Stimulated activated memory B cell treated with anti-CD40 and anti-IgM and Interleukin-4, amounts not matched to agents 10 μg/mL and 1 μg/mL and 100 μg/mL, for 72 hours (primary cell): ENCODE measurements at places on chromosomes 4 and X.

DNA sequence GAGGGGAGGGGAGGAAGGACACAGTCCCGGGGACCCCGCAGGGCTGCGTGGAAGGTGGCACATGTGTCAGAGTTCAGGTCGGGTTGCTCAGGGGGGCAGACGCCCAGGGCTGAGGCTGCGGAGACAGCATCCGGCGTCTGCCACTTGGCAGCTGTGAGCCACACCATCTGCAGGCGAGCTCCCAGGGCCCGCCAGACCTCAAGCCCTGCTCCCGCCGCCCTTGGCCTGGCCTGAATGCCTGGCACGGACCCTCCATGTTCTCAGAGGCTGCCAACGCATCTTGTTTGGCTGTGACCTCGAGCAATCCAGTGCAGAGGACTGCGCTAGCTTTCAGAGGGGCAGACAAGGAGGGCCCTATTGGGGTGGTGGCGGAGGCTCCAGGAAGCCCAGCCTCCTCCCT lies 5.1 kb downstream of the BGN start:
- ATAC-seq: no peak

DNA sequence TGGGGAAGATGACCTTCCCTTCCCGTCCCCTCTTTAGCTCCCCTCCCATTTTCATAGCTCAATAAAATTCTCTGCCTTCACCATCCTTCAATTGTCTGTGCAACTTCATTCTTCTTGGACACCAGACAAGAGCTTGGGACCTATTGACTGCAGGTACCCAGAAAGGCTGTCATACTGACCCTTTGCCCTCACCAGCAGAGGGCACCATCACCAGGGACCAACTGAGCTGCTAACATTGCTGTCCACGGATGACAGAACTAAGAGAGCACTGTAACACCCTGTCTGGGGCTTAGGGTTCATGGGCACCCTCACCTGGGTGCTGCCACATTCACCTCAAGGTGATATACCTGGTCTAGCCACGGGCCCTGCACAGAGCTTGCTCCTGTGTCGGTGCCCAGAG lies 141.3 kb upstream of the VCX3B start:
- no peak for ATAC-seq

- peak; percentile 68 for ATAC-seq
Measured at GRCh38 chr4:107913283-107913899, 18.0 kb upstream of the CYP2U1 start.

GRCh38 chr4:169039251-169039954 lies 29.3 kb upstream of the CBR4 start:
- ATAC-seq: no peak

DNA sequence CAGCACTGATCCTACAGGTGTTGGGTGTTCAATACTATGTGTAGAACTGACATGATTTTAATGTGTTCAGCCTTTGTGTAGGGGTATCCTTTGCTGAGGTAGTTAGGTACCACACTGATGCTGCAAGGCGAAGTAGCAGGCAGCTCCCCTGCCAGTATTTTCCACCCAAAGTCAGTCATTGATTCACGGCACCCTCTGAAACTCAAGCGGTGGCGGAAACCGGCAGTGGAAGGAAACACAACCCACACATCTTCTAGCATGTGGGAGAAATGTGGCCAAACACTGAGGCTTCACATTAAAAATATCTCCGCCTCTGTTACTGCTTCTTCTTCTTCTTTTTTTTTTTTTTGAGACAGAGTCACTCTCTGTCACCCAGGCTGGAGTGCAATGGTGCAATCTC lies 126.3 kb downstream of the AASDH start:
- peak; percentile 72 for ATAC-seq

DNA sequence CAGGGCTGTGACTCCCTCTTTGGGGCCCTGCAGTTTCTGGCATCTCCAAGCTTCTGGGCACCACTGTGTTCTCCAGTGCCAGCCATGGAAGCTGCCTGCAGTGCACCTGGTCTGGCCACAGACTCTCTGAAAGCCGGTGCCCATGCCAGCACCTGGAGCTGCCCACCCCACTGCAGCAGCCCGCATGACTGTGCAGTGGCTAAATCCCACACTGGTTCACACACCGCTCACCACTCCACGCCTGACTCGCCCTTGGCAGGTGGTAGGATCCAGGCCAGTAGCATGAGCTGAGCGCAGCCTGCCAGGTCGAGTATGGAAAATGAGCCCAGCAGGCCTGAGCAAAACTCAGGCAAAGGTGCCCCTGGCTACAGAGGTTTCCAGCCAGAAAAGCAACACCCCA lies 72.8 kb upstream of the INTU start:
- peak; percentile 13 for ATAC-seq

GRCh38 chr4:121717680-121718237 lies 21.0 kb upstream of the ANXA5 start:
- no peak for ATAC-seq

DNA sequence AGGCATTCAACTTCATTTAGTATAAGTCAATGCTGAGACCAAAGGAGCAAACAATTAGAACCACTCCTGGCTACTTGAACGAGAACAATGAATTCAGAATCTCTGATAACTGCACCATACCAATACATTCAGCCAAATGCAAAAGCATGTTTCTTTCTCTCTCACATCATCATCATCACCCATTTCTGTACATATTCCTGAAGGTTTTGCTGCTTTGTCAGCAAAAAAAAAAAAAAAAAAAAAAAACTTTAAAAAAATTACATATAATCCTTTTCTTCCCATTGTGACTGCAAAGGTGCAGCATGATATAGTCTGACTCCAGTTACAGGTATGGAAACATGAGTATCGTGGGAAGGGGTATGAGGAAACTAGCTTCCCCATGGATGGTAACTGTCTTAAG lies 35.6 kb downstream of the FBXW7 start:
- no peak for ATAC-seq

DNA sequence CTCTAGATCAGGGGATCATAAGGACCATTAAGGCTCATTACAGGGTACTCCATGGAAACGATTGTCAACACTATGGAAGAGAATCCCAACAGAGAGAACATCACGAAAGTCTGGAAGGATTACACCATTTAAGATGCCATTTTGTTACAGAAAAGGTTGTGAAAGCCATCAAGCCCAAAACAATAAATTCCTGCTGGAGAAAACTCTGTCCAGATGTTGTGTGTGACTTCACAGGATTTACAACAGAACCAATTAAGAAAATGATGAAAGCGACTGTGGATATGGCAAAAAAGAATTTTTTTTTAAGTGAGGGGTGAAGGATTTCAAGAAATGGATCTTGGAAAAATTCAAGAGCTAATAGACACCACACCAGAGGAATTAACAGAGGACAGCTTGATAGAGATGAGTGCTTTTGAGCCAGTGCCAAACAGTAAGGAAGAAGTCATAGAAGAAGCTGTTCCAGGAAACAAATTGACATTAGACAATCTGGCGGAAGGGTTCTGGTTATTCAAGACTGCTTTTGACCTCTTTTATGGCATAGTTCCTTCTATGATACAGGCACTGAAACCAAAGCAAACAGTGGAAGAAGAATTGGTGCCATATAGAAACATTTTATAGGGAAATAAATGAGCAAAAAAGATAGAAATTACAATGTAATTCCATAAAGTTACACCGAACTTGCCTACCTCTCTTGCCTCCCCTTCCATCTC lies 17.3 kb upstream of the LSM6 start:
- ATAC-seq: no peak

DNA sequence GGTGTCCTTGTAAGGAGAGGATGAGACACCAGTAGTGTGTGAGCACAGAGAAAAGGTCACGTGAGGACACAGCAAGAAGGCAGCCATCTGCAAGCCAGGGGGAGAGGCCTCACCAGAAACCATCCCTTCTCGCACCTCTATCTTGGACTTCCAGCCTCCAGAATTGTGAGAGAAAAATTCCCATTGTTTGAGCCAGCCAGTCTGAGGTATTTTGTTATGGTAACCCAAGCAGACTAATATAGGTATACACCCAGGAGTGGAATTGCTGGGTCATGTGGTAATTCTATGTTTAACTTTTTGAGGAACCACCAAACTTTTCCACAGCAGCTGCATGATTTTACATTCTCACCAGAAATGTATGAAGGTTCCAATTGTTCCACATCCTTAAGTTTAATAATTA lies 25.6 kb downstream of the ZDHHC9 start:
- ATAC-seq: no peak
